ENCODE measurements at places on chromosomes 4 and X.

- DNase-seq: no peak
Observed at GRCh38 chr4:155877971-155878370, 11.9 kb upstream of the ASIC5 start.

GRCh38 chrX:31139961-31140360, 68.1 kb upstream of the FTHL17 start:
- no peak for DNase-seq

GRCh38 chr4:52982255-52982945, 120.3 kb downstream of the RASL11B start:
- DNase-seq: no peak

DNA sequence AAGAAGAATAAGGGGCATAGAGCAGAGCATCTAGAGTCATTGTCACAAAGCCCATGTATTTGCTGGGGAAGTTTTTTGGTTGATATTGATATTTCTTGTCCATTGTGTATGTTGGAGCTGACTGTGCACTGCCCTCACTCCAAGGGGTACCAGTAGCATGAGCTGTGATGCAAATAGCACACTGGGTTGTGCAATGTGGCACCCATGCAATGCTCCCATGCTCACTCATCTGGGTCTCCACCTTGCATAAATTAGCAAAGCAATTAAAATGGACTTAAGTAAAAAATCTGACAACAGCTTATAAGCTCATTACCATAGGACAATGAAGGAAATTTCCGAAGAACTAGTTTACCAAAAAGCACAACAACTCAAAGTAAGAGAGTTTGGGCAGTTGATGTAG, 87.9 kb downstream of the NHS start:
- no peak for DNase-seq

DNA sequence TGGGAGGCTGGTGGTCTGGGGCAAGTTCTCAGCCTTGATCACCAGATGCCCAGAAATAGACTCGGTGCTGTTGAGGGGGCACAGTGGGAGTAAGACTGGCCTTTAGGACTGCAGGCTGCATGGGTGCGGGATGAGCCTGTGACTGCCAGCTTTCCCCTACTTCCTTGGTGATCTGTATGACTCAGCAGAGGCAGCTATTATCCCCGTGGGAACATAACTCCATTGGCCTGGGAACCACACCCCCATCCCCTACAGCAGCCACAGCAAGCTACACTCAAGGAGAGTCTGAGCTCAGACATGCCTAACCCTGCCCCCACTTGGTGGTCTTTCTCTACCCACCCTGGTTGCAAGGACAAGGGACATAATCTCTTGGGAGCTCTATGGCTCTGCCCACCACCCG, 20.6 kb downstream of the CLIC2 start:
- DNase-seq: no peak

DNA sequence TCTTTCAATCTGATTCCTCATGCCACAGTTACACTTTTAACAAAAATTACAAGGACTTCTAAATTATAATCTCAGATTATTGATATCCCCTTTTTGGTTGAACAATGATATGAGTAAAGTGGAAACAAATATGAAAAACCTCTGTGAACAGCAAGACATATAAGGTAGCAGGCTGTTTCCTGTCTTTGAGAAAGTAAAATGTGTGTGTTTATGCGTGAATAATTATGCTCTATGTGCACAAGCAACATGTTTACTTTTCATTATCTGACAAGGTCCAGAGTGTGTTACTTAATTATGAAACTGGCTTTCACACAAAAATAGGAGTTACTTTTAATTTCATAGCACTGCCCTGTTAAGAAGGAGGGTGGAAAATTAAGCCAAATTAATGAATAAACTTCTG, 43.1 kb downstream of the DDIT4L start:
- DNase-seq: no peak

- DNase-seq: no peak
Observed at GRCh38 chr4:145566768-145567167, 52.4 kb upstream of the MMAA start.

DNA sequence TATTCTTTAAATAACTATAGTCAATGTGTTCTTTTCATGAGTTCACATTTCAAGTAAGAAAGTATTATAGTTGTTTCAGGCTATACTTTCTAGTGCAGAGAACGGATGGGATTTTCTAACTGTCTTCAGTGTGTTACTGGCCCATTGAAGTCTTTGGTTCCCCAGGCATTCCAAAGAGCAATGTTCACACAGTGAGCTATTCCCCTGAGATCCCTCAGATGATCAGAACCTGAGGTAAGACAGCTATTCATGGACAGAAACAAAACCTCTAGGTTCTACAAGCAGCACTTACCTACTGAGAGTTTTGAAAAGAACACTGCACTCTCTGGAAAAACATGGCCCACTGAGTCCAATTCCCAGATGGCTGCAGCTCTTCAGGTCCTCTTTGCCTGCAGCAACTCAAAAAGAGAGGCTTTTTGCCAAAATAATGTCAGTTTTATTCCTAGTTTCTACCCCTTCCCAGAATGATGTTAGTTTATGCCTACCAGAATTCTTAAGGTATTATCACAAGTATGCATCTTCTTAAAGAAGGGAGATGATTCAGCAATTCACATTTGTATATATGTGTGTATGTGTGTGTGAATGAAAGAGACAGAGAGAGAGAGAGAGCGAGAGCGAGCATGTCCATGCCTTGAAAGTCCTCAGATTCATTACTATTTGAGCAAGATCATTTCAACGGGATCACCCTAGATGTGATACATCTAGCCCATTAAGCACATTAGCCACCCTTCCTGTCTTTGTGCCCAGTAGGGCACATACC, 146.1 kb downstream of the PDHA2 start:
- DNase-seq: no peak

- DNase-seq: no peak
Observed at GRCh38 chr4:176123710-176124407, 58.2 kb downstream of the WDR17 start.

DNA sequence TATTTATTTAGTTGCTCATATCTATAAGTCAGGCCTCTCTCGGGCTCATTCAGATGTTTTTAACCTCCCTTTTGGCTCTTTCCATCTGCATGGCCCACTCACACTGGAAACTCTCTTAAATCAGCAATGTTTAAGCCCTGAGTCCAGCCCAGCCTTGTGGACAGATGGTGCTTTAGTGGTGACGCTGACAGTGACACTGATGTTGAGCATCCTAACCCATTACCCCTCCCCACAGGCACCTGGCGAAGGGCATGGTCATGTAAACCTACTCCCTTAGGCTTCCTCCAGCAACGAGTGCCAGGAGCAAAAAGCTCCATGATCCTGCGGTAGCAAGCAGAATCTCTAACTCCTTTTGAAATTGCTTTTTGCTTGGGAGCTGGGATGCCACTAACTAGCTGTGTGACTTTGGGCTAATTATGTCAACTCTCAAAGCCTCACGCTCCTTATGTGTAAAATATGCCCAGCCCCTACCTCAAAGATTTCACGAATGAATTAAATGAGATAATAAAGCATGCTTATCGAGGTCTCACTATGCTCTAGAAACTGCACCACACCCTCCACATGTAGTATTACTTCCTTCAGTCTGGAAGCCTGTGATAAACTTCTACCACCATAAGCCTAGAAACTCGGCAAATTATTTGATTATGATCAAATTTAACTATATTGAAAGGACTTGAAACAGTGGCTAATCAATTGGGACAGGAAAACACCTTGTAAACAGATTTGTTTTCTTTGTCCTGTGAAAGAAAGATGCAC, 569.4 kb downstream of the BCOR start:
- no peak for DNase-seq

DNA sequence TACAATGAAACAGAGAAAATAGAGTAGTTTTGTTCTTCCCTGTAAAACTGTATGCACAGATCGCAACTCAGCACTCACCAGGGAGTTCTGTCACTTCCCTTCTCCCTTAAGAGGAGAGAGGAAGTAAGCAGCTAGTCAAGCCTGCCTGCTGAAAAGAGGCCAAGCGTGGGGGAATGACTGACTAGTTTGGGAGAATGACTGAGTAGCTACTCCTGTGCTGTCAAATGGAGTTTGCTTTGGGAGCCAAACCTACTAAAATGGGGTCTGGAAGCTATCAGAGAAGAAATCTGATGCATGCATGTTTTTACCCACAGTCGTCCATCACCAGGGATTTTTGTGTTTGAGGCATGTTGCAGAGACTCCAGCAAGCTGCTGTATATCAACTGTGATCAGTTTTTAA, 54.6 kb upstream of the LHFPL1 start:
- DNase-seq: no peak

DNA sequence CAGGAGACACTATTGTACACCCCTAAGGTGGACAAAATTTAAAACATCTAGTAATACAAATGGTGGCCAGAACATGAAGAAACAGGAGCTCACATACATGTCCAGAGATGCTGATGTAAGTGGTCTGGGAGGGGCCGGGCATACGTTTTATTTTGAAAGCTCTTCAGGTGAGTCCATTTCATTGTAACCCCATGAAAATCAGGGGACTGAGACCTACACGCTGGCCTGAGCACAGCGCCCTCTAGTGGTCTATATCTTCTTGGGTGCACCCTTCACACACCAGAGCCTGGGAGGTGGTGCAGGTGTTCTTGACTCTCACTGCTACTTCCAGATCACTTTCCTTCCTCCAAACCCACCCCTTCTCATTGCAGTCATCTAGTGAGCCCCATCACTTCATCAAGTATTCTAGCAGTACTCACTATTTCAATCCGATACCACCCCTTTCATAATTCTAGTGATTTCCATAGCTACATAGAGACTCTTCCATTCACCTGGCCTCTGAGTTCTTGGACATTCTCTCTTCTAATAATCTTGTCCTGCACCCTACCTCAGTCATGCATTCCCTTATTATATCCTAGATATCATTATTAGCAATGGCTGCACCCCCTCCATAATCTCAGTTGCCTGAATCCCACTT, 4.3 kb upstream of the TLR6 start:
- DNase-seq: no peak

- DNase-seq: no peak
Observed at GRCh38 chr4:178632415-178632814, 1190.2 kb upstream of the AGA start.
